ENCODE measurements at places on chromosomes 1 and 21.

DNA sequence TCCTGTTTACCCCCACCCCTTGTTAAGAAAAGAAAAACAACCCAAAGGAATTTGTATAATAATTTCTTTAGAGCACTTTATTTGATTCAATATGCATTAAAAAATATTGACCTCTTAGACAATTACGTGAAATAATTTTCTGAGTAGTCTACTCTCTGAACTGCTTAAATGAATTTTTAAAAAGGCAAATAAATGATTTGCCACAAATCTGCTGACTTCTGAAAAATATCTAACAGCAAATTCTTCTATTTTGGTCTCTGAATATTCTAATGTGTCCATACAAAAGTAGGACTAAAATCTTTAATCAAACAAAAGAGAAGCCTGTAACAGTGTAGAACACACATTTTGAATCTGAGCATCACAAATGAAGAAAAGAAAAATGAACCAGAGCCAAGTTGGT is 115.1 kb downstream of the TRIM33 start:
- no peak for DNase-seq

- no peak for DNase-seq
Observed at GRCh38 chr1:153387001-153387400, 3.9 kb downstream of the S100A8 start.

GRCh38 chr1:116875391-116875790 is 34.3 kb upstream of the PTGFRN start:
- no peak for DNase-seq

DNA sequence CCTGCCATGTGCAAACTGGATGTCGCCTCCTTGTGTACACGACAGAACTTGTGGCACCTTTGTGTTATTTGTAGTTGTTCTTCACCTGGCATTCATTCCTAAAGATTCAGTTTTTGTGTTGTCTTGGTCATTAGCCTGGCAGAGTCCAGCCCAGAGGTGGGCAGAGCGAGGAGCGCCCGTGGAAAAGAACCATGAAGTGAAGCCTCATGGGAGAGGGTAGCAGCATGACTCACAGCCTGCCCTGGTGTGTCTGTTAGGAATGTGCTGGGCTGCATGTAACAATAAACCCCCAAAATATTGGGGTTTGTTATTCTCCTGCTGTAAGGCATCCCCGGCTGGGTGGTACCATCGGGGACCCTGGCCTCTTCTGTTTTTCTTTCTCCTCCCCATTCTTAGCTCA is 124.9 kb upstream of the TMEM51 start:
- DNase-seq: no peak

DNA sequence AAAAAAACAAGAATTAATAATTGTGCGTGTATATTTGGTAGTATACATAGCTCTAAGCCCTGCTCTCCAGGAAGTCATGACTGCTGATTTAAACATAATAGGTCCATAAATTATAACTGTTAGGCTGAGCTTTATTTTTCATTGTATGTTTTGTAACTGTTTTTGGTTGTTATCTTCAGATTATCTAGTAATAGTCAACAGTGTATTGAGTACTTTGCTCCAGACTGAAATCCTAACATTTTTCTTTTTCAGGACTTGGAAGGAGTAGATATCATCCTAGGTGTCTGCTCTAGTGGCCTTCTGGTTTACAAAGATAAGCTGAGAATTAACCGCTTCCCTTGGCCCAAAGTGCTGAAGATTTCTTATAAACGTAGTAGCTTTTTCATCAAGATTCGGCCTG is 90.9 kb downstream of the TMEM200B start:
- no peak for DNase-seq

DNA sequence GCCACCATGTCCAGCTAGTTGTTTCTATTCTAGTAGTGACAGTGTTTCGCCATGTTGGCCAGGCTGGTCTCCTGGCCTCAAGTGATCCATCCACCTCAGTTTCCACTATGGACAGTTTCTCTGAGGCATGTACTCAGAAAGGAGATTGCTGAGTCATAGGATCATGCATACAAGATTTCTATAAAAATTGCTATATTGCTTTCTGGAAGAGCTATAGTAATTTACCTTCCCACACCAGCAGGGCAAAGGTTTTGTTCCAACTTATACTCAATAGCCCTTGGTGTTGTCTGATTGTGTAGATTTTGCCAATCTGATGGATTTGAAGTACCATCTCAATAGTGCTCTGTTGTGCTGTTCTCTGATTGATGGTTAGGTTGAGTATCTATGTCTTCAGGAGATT is 15.6 kb upstream of the ATP1A1 start:
- DNase-seq: no peak

GRCh38 chr1:30785181-30785580 is 27.6 kb upstream of the LAPTM5 start:
- no peak for DNase-seq

GRCh38 chr1:36884029-36884701 is 150.2 kb downstream of the GRIK3 start:
- no peak for DNase-seq

DNA sequence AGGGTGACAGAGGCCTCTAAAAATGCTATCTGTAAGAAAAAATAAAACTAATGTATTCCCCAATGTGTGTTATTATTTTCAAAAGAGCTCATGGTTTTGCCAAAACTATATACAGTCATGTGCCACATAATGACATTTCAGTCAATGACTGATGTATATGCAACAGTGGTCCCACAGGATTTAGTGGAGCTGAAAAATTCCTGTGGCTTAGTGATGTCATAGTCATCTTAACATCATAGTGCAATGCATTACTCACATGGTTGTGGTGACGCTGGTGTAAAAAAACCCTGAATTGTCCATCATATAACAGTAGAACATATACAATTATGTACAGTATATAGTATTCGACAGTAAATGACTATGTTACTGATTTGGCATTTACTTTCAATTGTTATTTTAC is 172.4 kb downstream of the CACNA1E start:
- DNase-seq: no peak

- no peak for DNase-seq
Observed at GRCh38 chr21:45549626-45550463, 7.6 kb upstream of the SLC19A1 start.

DNA sequence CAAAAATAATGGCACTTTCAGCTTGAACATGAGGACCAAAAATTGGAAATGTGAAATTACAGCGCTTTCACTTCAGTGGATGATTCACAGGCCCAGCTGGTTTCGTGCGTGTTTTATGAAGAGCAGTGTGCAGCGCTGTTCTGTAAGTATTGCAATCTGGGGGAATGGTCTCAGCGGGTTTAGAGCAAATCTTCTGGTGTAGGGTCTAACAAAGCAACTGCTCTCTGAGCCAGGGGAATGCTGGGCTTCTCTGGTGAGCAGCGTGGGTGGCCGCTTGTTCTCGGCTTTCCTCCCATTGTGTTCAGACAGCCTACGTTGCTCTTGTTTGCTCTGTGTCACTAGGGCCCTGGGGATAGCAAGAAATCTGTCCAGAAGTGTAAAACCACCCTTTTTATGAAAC is 42.4 kb upstream of the GADD45A start:
- DNase-seq: no peak

GRCh38 chr1:33436557-33437285 is 5.8 kb upstream of the PHC2 start:
- DNase-seq: no peak

GRCh38 chr1:90220941-90221693 is 226.2 kb downstream of the ZNF326 start:
- DNase-seq: no peak

GRCh38 chr21:44615911-44616590 is 4.2 kb downstream of the KRTAP10-8 start:
- DNase-seq: no peak

DNA sequence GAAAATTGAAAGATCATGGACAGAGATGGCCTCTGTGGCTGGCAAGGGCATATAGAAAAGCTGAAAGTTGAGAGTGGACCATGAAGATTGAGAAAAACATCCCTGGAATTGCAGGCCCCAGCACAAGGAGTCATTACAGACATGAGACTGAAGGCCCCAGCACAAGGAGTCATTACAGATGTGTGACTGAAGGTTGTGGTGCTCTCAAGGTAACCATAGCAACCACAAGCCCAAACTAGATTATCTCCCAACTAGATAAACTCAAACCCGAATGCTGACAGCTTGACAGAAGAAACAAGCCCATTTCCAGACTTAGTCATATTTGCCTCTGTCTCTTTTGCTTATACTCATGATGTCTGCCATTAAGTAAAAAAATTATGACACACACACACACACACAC is 1252.1 kb upstream of the ADGRL4 start:
- DNase-seq: no peak

GRCh38 chr1:40932006-40932405 is 47.5 kb upstream of the CTPS1 start:
- no peak for DNase-seq

GRCh38 chr1:59046134-59046533 is 250.8 kb upstream of the FGGY start:
- DNase-seq: no peak

DNA sequence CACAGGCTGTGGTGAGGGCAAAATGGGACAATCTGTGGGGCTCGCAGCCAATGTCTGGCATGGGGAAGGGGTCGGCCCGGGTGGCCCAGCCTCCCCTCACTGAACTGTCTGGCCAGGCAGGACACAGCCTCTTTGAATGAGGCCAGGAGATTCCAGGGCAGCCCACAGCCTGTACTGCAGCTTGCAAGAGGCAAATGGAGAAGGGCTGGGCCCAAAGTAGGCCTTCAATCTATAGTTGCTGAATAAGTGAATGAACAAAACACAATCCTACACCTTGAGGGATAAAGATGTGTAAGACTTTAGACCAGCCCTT is 23.2 kb downstream of the SLC27A3 start:
- DNase-seq: no peak

DNA sequence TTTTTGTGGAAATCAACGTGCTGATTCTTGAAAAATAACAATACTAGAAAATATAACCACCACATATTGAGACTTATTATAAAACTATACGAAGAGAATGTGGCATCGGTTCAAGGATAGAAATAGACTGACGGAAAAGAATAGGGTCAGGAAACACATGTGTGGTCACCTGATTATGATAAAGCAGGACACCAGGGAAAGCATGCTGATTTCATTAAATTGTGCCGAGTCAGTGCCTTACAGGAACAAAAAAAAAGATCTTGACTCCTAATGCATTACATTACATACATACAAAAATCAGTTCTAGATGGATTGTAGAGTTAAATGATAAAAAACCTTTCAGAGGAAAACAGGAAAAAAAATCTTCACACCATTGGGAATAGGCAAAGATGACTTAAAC is 43.5 kb upstream of the SERPINC1 start:
- DNase-seq: no peak

DNA sequence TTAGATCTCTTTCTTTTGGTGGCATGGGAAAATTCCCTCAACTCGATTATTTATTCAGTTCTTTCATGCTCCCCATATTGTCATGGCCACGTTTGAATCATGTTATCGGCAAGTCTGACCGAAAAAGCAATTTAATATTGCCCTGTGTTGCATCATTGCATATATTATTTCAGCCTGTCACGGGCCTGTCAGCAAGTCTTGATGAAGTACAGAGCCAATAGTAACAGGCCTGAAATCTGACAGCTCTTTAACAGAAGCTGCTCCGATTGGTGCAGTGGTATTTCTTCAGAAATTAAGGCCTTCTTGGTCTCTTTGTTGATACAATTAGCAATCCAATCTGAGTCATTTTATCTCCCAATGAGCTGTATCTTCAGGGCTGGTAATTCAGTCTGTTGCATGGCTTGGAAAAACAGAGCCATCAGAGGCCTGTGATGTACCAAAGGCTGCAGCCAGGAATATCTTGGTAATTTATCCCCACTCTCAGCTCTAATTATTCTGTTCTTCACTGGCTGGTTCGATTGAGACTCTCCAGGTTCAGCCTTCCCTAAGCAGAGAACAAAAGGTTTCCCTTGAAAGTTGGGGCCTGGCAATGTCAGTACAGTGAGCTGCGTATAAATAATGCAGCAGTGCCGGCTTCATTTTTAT is 149.5 kb downstream of the FGGY start:
- no peak for DNase-seq

GRCh38 chr21:31577271-31577670 is 82.2 kb upstream of the SOD1 start:
- no peak for DNase-seq

DNA sequence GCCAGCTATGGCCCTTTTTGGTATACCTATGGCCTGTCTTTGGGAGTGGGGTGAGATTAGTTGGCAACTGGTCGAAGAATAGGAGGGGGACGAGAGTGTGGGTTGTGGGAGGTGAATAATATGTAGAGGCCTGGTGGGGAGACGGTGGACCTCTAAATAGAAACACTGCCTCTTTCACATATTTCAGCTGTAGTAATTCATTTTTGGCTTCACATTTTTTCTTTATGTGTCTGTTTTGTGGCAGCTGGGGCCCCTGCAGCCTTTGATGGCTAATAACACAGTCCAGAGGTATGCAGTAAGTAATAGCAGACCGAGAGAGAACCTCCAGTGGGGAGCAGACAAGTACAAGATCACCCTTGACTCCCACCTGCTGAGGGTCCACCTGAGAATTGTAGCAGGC is 75.9 kb downstream of the HLX start:
- DNase-seq: no peak

DNA sequence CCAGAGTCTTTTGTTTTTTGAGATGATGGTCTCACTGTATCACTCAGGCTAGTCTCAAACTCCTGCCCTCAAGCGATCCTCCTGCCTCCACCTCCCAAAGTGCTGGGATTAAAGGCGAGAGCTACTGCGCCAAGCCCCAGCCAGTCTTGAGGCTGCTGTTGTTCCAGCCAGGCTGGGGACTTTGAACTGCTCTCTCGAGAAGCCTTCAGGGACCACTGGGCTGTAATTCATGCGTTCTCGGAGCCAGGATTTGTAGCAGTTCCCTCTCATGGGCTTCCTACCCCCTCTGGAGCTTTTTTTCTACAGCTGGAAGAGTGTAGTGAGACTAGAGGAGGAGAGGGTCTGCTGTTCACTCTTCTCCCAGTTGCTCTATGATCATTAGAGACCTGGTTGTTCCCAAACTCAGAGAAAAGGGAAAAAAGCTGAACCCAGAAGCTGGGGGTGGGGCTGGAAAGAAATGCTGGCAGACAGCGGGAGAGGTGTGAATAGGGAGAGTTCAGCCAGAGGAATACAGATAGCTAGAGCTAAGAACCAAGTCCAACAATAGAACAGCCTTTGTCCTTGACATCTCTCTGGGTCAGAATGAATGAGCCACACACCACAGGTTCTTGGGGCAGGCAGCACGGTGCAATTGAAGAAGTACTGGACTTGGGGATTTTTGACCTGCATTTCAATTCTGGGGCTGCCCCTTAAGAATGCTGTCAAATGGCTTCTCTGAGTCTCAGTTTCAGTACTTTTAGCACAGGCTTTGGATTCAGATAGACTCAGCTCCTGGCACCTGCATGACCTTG is 13.2 kb upstream of the SLC41A1 start:
- no peak for DNase-seq

GRCh38 chr1:178642282-178642681 is 82.8 kb upstream of the RALGPS2 start:
- no peak for DNase-seq

- no peak for DNase-seq
Observed at GRCh38 chr1:83682132-83682531, 316.8 kb downstream of the TTLL7 start.

DNA sequence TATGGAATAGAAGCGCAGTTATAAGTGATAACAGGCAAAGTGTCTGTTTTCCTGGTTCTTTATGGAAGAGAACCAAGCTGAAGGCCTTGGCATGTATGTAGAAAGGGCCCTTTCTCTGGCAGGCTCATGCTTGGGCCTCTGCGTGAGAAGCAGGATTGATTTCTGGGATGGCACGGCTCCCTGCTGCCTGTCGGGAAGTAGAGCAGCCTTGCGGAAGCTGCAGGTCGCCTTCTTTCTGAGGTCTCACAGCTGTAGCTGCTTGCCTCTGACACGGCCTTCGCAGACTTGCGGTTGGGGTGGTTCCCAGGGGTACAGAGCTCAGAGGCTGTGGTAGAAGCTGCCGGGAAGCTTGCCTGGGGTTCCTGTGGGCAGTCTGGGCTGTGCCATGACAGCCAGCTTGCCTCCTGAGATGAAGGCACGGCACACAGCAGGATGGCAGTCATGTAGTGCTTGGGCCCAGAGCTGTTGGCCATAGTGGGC is 39.4 kb downstream of the TRAPPC10 start:
- no peak for DNase-seq
